ENCODE measurements at places on chromosomes 11 and 22. TPM values are rescaled to one million over a fixed set of nuclear protein-coding genes. Genes with fewer than 3 reads are reported as not detected.

- DNase-seq: no peak
These were observed 88.4 kb downstream of the UBASH3B start for GRCh38 chr11:122743949-122744348.

DNA sequence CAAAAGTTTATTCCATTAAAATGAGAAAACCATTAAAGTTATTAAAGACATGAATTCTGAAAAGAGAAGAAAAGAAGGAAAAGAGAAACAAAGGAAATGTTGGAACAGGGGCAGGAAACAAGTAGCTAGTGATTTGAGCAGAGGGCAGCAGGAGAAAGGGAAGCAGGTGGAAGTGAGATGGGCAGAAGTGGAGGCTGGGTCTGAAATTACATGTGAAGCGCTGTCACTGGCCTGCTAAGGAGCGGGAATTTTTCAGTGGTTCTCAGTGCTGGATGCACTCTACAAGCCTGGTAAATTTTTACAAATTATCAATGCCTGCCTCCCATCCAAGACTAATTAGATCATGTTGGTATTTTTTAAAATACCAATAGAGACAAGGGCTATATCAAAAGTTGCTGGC, 48.4 kb downstream of the NOX4 start:
- no peak for DNase-seq

The OR52N4 gene
- 0.85 TPM for total RNA-seq

DNA sequence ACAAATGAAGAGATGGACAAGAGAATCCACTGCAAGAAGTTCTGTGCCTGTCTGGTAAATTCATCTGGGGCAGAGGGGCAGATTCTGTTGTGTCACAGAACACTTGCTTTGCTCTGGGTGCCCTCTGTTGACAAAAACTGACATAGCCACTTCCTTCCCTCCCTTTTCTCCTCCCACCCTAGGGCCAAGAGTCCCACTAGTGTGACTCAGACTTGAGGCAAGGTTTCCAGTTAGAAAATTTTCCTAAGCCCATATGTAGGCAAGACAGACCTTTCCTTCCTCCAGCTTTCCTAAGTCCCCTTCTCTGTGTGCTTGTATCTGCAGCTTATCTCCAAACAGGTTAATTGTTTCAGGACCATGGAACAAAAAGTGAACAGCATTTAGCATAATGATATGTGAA, 106.8 kb downstream of the RBFOX2 start:
- peak; percentile 68 for DNase-seq

The FGF3 gene
- total RNA-seq: not detected

GRCh38 chr11:69293819-69294505, at the start of gene MYEOV:
Gene MYEOV (plus strand): TSS chr11:69294155. CDS start chr11:69295355, 1,200 bp downstream.
- DNase-seq: no peak
